ENCODE measurements at places on chromosomes 16 and 17. TPM values are rescaled to one million over a fixed set of nuclear protein-coding genes. Genes with fewer than 3 reads are reported as not detected.

CDRT15L2 gene
- total RNA-seq = not detected

MPO gene
- 0.05 TPM for total RNA-seq

DNA sequence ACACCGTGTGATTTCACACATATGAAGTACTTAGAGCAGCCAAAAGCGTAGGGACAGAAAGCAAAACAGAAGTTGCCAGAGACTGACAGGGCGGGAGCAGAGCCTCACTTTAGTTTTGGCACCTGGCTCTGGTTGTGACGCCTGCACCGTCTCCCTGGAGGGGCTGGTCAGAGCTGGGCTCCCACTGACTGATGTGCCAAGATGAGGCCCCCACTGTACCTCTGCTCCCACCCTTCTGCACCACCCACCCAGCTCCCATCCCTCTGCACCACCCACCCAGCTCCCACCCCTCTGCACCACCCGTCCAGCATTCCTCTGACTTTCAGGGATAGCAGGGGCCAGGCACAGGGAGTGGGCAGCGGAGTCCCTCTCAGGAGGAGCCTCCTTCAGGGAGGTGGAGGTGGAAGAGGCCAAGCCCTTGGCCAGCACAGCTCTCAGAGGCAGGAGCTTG lies 3.2 kb upstream of the PRSS21 start:
- DNase-seq = peak; percentile 13

GRCh38 chr16:88649924-88650748 lies 717 bp downstream of the CYBA start:
- DNase-seq = peak; percentile 70

- no peak for DNase-seq
These were observed 2.3 kb downstream of the MYO15B start for GRCh38 chr17:75589919-75590303.

DNA sequence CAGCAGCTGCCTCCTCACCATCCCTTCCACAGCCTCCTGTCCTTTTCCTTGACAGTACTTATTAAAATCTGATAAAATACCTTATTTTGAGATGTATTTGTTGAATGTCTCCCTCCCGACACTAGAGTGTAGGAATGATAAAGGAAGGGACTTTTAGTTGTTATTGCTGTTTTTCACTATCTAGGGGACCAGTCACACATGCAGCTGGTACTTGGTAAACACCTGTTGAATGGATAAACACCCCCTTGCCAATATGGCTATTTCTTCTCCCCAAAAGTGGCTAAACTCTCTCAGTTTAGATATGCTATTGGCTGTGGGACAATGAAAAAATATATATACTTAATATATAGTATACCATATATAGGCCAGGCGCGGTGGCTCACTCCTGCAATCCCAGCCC lies 96.7 kb downstream of the STX8 start:
- DNase-seq = no peak

DNA sequence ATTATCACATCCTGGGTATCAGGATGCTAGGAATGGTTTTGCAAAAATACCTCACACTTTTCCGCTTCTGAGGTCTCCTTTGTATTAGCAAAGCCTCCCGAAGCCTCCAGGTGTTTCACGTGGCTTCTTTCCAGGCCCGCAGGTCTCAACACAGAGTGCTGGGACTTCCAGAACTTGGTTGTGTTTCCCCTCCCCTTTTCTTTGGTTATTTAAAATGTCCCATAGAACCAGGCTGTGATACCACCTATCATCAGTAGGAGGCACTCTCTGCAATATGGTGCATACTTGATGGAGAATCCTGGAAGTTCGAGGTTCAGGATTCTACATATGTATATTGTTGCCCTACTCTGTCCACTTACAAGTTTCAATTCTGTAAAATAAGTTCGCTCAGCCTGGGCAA lies 28.8 kb downstream of the ATP2C2 start:
- DNase-seq = no peak

- peak; percentile 83 for DNase-seq
These were observed 10.5 kb upstream of the ITGAD start for GRCh38 chr16:31382485-31383161.

- no peak for DNase-seq
These were observed 22.6 kb downstream of the SRCAP start for GRCh38 chr16:30721606-30722005.

DNA sequence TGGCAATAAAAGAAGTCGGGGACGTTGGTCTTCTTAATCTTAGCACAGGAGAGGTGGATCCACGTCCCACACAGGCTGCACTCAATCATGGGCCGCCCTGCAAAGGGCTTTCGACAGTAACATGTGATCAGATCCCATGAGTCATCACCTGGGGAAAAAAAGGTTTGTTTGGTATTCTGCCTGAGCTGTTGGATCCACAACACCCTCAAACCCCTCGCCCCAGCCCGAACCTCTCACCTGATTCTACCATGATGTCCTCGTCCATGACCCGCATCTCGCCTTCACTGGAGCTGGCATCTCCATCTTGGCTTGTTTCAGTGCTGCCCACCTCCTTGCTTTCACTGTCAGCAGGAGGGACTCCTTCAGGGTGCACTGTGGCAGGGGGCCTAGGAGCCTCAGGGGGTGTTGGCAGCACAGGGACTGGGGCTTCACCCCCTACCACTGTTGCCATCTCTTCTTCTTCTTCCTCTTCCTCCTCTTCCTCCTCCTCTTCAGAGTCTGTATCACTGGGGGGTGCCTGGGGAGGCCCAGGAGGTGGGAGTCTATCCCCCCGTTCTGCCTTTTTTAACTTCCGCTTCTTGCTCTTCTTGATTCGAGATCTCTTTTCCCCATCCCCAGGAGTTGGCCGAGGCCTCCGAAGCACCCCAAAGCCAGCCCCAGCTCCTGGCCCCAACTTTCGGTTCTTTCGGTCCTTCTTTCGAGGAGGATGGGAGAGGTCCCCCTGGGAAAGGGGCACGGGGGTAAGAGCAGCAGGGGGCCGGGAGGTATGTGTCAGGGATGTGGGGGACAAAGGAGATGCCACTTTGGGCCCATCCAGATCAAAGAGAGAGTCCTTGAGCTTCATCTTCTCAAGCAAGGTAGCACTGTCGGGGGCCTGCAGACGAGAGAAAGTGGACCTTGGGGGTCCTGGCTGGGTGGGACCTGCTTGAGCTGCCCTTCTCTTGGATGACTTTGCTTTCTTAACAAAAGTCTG lies 1.7 kb upstream of the DVL2 start:
- DNase-seq = no peak

GRCh38 chr16:86597880-86598606 lies 19.7 kb downstream of the FOXL1 start:
- DNase-seq = no peak

All from Right ventricle myocardium superior (tissue), 1 donor.